ENCODE measurements at places on chromosomes 16 and 17.

DNA sequence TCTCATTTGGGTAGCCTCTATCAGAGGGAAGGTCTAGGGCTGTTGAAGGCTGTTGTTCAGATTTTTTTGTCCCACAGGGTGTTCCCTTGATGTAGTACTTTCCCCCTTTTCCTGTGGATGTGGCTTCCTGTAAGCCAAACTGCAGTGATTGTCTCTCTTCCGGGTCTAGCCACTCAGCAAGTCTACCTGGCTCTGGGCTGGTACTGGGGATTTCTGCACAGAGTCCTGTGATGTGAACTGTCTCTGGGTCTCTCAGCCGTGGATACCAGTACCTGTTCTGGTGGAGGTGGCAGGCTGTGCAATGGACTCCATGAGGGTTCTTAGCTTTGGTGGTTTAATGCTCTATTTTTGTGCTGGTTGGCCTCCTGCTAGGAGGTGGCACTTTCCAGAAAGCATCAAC, 23.3 kb upstream of the CCR7 start:
- no peak for DNase-seq

DNA sequence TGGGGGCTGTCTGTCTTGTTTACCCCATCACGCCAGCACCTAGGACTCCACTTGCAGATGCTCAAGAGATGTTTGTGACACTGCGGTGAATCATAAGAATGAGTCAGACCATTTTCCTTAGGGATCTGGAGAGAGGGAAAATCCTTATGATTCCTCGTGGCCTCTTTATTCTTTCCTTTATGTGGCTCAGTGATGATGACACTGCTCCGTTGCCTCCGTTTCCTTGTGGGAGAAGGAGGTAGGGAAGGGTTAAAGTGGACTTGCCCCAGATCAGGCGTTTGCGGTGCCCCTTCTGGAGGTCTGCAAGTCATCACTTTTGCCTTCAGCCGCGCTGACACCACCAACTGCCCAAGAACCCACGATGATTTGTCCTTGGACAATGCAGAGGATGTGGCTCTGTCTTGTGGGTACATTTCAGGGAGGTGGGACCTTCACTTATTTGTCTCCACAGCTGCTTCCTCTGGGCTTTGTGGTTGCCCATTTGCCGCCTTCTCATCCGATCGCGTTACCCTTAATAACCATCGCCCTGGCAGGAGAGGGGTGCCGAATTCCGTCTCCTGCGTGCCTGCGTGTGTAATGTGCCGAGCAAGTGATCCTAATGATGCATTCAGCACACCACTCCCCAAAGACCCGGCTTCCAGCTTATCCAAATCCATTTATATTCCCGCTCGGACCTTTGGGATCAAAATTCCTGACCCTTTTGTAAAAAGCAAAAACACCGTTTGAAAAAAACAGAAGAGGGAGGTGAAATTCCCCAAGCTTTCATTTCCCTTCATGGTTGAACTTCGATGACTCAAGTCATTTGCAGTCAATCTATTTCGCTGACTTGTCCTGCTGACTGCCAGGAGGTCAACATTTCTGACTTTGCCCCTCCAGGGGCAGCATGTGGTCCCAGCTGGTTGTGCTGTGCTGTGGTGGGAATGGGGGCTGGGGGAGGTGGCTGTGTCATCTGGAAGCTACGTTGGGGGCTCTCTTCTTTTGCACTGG, 87.2 kb upstream of the IRX3 start:
- no peak for DNase-seq

DNA sequence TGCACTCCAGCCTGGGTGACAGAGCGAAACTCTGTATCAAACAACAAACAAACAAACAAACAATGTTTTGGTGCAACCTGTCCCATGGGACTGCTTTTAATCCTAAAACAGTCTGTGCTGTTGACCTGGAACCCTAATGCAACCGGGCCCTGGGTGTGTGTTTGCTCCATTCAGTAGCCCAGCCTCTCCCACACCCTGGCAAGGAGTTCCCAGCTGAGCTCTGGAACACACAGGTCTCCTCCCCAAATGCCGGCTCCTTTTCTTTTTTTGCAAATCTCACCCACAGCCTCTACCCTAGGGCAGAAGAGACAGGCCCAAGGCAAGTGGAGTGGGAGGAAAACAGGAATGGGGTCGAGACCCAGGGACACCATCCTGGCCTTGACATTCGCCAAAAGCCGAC, 29.8 kb upstream of the RASD1 start:
- DNase-seq = no peak

DNA sequence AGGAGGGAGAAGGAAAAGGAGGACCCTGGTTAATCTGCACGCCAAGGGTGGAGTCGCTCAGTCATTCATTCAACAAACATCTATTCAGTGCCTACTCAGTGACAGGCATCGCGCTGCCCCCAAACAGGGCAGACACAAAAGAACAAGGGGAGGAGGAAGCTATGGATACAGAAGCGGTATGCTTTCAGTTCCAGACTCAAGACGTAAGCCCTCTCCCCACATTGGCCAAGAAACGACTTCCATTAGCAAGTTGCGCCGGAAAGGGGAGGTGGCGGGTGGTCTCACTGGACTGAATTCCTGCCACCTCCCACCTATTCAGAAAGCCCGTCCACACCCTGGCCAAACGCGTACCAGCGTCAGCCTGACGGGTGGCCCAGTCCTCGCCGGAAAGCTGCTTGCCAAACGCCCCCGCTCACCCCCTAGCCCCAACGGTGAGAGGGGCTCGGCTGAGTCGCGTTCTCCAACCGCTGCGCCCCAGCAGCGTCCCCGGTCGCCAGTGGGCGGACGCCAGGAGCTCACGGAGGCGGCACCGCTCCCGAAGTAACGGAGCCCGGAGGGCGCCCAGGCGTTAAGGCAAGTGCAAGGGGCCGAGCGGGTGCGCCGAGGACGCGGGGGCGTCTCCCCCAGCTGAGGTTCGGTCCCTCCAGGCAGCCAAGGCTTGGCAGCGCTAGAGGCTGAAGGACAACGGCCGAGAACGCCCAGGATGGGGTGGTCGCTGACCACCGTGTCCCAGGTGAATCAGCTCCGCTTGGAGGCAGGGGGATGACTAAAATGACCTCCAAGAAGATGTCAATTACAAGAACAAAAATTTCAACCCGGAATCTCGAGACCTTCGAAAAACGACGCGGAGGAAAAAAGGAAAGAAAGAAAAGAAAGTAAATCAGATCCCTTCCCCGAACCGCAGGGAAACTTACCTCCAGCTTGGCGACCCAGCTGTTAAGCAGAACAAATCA, 470.7 kb downstream of the SOX9 start:
- DNase-seq = no peak

DNA sequence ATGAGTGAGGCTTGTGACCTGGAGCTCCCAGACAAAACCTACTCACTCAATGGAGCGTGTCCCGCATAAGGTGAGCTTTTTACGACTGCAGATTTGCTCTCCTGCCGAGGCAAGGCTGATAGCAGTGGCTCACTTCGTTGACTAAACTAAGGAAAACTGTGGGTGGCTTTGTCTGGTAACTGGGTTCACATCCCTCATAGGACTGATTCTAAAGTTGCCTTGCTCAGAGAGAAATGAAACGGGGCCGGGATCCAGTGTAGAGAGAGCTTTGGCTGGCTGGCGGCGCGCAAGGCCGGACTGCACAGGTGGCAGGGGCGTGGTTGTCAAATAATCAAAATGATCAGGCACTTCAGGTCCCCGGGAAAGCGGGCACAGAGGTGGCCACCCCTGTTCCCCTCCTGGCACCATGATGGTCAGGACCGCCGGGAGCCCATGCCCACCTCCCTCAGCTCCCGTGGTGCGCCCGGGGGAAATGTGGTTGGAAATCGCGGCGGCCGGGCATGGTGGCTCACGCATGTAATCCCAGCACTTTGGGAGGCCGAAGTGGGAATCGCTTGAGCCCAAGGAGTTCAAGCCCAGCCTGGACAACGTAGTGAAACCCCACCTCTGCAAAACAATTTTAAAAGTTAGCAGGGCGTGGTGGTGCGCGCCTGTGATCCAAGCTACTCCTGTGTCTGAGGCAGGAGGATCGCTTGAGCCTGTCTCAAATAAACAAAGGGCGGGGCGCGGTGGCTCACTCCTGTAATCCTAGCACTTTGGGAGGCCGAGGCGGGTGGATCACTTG, 26.6 kb upstream of the OR1F1 start:
- DNase-seq = no peak

DNA sequence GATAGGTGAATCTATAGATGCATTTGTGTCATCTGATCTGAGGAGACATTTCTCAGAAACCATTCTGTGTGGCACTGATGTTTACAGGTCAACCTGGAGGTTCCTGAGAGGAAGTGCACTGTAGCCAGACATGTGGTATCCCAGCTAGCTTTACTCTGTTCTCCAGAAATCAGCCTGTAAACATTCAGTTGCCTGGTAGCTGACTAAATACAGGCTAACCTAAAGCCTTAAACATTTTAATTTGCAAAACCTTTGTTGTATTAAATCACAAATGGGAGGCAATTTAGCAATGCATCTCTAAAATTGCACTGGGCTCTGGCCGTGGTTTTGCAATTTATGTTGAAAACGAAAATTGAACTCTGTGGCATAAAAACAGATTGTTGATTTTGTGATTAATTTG, 207.6 kb downstream of the FTO start:
- DNase-seq = no peak

DNA sequence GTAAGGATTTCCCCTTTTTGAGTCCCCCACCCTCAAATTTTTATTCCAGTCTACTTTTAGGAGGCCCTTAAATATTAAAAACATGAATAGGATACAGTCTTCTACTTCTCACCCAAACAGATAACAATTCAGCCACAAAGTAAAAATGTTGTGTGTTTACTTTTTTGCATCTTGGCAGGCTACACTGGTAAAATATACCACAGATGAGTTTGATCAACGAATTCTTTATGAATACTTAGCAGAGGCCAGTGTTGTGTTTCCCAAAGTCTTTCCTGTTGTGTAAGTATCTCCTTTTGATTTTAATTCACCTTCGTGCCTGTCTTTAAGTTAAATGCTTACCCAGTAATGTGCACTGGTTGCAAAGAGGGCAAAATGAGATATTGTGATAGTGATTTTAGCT, 34.4 kb upstream of the RAB11FIP4 start:
- DNase-seq = no peak

DNA sequence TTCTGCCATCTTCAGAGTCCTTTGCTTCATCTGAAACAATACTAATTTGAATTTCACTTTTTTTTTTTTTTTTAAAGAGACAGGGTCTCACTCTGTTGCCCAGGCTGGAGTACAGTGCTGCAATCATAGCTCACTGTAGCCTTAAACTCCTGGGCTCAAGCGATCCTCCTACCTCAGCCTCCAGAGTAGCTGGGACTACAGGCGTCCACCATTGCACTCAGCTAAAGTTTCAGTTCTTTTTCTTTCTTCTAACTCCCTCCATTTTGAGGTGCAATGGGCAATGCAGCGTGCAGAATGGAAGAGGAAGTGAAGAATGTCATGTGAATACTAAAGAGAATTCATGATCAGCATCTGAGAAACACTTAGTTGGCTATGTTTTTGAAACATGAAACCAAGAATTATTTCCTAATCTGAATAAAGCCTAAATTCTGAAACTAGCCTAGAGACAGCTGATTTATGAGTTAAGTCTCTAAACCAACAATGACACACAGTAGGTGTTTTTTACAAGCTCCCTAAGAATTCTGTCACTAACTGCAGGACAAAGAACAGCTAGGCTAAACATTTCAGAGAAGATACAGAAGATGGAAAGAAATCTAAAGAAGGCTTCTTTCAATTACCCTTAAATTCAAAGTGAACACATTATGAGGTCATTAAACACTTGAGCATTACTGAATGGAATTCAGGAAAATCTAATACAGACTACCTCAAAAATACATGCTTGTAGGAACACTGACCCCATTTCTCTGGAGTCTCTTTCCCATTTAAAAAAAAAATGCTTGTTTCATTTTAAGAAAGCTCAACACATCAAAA, 21.0 kb downstream of the SNN start:
- DNase-seq = no peak

DNA sequence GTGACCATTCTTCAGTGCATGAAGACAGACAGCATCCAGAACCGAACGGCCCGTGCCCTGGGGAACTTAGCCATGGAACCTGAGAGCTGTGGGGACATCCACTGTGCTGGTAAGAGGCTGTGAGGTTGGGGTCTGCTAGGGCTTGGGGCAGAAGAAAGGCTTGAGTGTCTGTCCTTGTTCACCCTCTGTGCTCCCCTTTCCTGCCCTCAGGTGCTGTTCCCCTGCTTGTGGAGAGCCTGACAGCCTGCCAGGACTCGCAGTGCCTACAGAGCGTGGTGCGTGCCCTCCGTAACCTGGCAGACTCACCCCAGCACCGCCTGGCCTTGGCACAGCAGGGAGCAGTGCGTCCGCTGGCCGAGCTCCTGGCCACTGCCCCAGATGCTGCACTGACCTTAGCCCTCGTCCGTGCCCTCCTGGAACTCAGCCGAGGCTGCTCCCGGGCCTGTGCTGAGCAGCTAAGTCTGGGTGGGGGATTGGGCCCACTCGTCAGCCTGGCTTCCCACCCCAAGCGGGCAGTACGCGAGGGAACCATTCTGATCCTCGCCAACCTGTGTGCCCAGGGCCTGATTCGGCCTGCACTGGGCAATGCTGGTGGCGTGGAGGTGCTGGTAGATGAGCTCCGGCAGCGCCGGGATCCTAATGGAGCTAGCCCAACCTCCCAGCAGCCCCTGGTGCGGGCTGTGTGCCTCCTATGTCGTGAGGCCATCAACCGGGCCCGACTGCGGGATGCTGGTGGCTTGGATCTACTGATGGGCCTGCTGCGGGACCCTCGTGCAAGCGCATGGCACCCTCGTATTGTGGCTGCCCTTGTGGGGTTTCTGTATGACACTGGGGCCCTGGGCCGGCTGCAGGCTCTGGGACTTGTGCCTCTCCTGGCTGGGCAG, 2.9 kb downstream of the ARMC5 start:
- DNase-seq = no peak

- DNase-seq = no peak
Measured at GRCh38 chr17:75996665-75997590, 3.7 kb upstream of the CDK3 start.

- DNase-seq = no peak
Measured at GRCh38 chr16:66948837-66949225, 12.2 kb upstream of the CES3 start.

GRCh38 chr16:87163637-87164036, 153.6 kb downstream of the C16orf95 start:
- DNase-seq = no peak

- DNase-seq = no peak
Measured at GRCh38 chr16:5027575-5028235, 6.0 kb downstream of the NAGPA start.

GRCh38 chr17:73798111-73798748, 154.0 kb upstream of the SDK2 start:
- no peak for DNase-seq

DNA sequence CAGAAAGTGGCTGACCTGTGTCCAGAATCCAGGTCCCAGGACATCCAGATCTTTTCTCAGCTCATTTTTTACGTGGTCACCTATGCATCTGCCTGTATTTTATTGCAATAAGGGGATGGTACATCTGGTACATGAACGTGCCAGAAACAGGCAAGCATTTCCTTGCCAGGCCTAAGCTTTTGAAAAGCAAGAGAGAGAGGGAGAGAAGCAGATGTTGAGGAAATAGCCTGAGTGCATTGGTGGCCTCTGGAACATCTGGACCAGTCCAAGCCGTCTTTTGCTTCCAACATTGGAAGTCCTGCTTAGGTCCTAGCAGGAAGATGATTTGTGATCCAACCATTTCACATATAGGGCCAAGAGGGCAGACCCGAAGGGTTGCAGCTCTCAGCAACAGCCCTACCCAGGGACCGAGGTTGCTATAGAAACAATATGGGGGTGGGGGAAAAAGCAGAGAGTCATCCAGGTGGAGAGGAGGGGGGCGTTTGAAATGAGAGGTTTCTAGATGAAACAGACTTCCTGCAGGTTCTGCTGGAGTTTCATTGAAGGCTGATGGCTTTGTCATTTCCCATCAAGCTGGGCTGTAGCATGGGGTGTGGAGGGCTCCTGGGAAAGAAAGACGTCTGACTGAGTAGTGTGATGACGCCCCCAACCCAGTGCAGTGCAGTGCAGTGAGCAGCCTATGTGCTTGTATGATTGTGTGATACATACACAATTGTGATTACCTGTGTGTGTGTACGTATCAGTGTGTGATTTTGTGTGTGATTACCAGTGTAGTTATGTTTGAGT, 61.6 kb downstream of the SHISA6 start:
- no peak for DNase-seq
